ENCODE measurements at places on chromosomes 16 and 17. TPM values are rescaled to one million over a fixed set of nuclear protein-coding genes. Genes with fewer than 3 reads are reported as not detected.

DNA sequence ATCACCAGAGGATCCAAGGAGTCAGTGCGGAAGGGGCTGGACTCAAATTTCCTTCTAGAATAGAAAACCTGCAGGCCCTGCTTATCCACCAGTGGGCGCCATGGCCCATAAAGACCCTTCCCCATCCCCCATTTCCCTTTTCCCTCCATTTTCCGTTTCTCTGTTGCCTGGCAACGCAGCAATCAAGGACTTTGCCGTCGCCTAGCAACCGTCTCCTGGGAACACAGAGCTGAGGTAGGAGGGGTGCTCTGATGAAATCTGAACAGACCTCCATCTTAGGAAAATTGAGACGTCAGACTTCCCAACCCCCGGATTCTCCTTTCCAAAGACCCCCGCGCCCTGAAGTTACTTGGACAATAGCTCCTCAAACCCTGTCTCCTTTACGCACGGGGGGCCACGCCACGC is 5.7 kb downstream of the DLG4 start:
- peak; percentile 88 for DNase-seq

- DNase-seq = no peak
Measured at GRCh38 chr16:28324235-28324886, 32.0 kb downstream of the SBK1 start.

GRCh38 chr16:27425961-27426360 is 24.0 kb downstream of the IL21R start:
- no peak for DNase-seq

- DNase-seq = no peak
Measured at GRCh38 chr16:67944690-67945391, 921 bp upstream of the LCAT start.

DNA sequence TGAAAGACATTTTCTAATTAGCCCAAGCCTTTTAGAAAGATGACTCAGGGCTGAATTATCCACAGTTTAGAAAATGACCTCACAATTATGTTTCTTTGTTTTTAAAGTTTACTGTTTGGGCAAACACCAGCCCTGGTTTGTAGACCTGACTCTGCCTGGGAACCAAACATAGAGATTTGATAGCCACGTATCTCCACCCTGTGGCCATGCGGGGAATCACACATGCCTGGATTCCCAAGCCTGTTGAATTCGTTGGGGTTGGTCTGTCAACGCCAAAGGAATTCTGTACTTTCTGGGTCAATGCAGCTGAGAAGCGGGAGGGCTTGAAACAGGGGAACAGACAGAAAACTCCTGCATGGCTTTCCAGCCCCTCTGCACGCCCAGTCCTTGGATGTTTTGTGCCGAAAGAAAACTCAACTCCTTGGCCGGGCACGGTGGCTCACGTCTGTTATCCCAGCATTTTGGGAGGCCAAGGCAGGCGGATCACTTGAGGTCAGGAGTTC is 26.9 kb downstream of the CD300A start:
- peak; percentile 75 for DNase-seq

DNA sequence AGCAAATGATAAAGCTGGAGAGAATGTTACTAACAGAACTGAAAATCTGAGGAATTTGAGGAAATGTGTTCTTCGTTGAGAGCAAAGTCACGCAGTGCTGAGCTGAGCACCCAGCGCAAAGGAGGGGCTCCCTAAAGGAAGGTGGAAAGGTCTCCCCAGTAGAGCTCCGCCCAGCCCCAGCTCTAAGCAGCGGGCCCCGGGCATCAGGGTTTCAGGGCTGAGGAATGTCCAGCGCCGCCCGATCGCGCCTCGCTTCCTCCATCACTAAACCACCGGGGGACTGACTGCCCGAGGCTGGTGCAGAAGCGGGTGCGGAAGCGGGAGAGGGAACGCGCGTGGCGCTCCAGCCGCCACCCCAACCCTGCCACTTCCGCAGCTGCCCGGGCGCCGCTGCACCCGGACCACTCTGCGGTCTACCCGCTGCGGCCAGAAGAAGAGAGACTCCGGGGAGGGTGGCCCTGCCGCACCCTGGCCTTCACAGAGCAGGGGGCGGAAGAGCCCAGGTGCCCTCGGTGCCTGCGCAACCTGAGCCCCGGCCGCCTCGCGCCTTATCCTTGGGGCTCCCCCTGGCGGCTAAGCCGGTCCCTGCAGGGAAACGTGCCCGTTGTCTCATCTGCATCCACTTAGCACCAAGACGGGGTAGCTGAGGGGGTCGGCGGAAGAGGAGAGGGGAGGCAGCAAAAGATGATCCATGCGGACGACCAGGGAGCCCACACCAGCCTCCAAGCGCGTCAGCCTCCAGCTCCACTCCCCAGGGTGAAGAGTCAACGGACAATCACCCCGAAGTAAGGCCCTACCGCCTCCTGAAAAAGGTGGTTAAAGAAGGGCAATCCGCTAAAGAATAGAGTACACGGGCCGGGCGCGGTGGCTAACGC is 12.4 kb upstream of the GUCY2D start:
- peak; percentile 52 for DNase-seq

DNA sequence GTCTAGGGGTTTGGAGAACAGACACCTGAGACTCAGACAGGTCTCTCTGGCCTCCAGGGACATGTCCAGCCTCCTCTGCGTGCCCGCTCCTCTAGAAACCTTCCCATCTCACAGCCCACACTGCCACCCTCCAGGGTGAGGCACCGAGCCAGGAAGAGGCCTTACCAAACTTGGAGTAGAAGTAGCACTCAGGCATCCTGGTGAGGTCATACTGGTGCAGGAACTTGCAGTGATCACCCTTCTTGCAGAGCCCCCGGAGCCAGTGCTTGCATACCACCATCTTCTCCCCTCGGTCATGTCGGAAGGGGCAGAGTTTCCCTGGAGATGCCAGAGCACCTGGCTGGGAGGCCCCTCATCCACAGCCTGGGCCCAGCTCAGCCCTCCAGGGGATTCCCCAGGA is 4.2 kb downstream of the CPSF4L start:
- no peak for DNase-seq

GRCh38 chr16:87926246-87927194 is 9.8 kb downstream of the CA5A start:
- no peak for DNase-seq

- no peak for DNase-seq
Measured at GRCh38 chr16:8669481-8669880, 4.9 kb upstream of the ABAT start.

The TBC1D3H gene
- total RNA-seq = not detected

The ZFHX3 gene
- 3.7 TPM for total RNA-seq

The ACAP1 gene
- total RNA-seq = 0.44 TPM

The PPP1R27 gene
- not detected for total RNA-seq

Data from lung microvascular endothelial cell (primary cell).